Tibial nerve (tissue), 4 donors: ENCODE measurements at places on chromosomes 2 and 18. TPM values are rescaled to one million over a fixed set of nuclear protein-coding genes. Genes with fewer than 3 reads are reported as not detected.

GRCh38 chr2:190277234-190278112 is 42.2 kb downstream of the HIBCH start:
- DNase-seq: no peak

GRCh38 chr2:45128580-45128997 is 119.3 kb upstream of the SIX2 start:
- DNase-seq: no peak

DNA sequence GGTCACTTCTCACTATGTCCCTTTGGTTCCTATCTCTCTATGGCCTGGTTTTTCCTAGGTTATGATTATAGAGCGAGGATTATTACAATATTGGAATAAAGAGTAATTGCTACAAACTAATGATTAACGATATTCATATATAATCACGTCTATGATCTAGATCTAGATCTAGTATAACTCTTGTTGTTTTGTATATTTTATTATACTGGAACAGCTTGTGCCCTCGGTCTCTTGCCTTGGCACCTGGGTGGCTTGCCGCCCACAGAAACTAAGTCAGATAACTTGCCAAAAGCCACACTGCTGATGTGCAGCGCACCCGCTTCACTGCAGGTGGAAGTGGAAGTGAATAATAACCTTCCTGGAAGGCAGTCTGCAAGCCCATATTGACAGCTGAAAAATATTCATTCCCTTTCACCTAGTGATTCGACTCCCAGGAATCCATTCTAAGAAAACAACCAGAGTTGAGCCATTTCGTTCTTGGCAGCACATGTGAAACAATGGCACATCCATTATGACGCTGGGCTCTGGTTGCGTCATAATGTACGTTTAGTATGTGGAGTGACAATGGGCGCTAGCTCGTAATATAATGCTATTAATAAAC is 725 bp upstream of the ANKRD53 start:
- DNase-seq: peak; percentile 48

GRCh38 chr2:181750305-181750704 is 70.0 kb upstream of the NEUROD1 start:
- no peak for DNase-seq

- no peak for DNase-seq
Measured at GRCh38 chr2:55590810-55591440, 26.5 kb downstream of the PPP4R3B start.

DNA sequence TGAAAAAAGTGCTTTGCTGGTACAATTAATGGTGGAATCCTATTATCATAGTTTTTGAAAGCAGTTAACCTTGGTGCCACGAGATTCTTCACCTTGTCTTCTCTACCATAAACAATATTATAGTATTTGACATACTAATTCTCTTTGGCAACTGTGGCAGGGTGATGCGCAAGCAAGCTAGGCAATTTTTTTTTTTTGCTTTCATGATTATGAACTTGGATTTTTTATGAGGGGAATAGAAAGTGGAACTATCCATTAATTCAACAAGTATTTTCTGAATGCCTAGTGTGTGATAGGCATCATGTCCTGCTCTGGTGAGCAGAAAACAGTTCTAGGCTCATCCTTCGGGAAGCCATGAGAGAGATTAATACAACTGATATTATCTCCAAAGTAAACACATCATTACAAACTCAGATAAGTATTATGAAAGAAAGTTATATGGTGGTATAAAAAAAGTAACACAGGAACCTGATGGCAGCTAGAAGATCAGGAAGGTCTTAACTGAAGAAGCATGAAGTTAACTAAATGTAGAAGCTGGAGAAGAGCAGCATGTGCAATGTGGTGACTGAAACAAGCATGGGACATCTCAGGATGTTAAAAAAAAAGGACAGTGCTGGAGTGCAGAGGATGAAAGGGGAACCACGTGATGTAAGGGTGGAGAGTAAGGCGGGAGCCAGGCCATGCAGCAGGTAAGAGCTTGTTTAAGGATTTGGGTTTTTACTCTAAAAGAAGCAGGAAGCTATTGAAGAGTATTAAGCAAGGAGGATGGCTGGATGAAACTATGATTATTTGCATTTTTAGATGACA is 113.7 kb downstream of the ZEB2 start:
- no peak for DNase-seq

DNA sequence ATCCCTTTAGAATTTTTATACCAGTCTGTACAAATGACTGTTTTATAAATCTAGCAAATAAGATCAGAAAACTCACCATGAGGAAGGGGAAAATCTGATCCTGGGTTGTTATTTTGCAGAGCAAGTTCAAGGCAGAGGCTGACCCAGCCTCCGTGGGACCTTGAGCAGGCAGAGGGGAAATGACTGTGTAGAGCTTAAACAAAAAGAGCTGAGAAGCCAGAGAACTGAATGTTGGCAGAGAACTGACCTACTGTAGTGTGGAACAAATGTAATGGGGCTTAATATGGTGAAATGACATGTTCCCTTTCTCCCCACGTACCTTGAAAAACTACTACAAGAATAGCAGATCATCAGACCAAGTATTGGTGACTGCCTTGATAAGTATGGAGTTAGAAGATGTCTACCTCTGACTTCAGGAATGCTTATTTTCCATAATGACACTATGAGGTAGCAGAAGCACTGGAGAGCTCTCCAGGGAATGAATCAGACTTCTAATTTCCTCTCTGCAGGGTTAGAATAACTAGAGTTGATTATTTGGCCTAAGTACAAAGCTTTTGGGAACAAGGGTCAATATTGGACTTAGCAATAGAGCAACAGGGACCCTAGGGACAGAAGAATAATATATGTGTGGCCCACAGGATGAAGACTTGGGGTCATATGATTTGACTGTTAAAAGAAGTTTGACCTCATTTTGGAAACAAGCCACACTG is 304.4 kb downstream of the CCDC178 start:
- DNase-seq: no peak

- DNase-seq: no peak
Measured at GRCh38 chr2:58130238-58130637, 83.6 kb downstream of the VRK2 start.

GRCh38 chr18:67783196-67783946 is 266.9 kb upstream of the DSEL start:
- DNase-seq: no peak

DNA sequence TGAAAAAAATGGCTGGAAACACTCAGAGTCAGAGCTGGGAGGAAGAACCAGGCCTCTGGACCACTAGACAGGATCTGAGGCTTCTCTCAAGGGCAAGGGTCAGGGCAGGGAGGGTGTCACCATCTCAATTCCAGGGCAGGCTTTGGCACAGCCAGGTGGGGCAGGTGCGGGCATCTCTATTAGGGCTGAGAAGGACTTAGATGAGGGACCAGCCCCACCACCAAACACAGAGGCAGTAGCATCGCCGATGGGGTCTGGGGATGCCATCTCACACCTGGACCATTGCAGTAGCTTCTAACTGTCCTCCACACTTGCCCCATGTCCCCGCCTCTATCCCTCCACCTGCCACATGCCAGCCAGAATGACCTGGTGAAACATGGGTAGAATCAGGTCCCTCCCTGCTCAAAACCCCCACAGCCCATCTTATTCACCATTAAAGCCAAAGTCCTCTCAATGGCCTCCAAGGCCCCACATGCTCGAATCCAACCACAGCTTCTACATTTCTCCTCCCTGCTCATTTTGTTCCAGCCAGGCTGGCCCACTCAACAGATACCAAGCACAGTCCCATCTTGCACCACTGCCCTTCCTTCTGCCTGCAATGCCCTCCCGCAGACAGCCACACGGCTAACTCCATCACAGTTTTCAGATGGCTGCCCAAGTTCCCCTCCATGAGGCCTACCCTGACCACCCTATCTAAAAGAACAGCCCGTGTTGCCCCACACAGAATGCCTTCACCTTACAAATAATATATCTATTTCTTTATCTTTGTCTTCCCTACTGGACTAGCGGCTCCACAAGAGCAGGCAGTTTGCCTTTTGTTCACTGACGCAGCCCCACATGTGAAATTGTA is 177.4 kb downstream of the SMAD2 start:
- no peak for DNase-seq

- no peak for DNase-seq
Measured at GRCh38 chr18:67670024-67670543, 153.6 kb upstream of the DSEL start.

- DNase-seq: no peak
Measured at GRCh38 chr2:172535119-172535518, 20.8 kb upstream of the PDK1 start.

DNA sequence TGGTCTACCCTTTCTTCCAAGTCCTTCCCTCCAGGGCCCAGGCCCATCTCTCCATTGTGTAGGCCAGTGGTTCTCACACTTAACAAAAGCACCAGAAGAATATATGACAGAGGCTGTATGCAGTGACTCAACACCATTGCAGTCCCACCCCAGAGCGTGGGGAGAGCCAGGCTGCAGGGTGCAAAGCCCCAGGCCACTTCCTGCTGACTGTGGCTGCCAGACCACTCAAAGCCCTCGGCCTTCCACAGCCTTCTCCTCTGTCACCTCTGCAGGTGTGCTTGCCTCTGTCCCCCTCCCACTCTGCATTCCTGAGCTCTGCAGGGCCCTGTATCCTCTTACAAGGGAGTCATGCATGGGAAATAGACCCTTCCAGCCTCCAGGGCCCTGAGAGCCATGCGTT is 40.4 kb upstream of the ARHGEF4 start:
- DNase-seq: no peak

DNA sequence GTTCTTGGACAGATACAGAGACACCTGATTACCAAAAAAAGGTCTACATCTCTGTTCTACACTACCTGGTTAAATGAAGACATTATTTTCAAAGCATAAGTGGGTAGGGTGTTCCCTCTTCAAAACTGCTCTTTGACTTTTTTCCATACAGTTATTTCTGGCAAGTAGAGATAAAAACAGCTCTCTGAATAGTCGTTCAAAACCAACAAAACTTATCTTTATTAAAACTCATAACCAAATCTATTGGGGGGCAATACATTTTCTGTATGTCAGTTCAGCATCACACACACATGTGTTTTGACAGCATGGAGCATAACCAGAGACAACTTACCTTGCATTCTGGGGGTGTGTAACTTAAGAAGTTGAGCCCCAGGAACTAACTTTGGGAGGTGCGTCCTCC is 149.0 kb upstream of the EPC2 start:
- DNase-seq: no peak

- DNase-seq: no peak
Measured at GRCh38 chr2:73218298-73218697, 4.3 kb downstream of the SMYD5 start.

- peak; percentile 53 for DNase-seq
Measured at GRCh38 chr2:68196120-68196716, 38.5 kb downstream of the PNO1 start.

- no peak for DNase-seq
Measured at GRCh38 chr18:47709556-47709955, 220.9 kb downstream of the SMAD2 start.

- no peak for DNase-seq
Measured at GRCh38 chr2:216071111-216071851, 10.3 kb downstream of the PECR start.

CCDC68 gene
- 19.7 TPM for total RNA-seq

RFX8 gene
- total RNA-seq: 1.4 TPM

TEX51 gene
- not detected for total RNA-seq

HOXD12 gene
- not detected for total RNA-seq

GRHL1 gene
- total RNA-seq: 2.3 TPM

GKN2 gene
- not detected for total RNA-seq

TSPYL6 gene
- total RNA-seq: 1.7 TPM

DNER gene
- total RNA-seq: 1.5 TPM

SERPINB4 gene
- not detected for total RNA-seq

ICOS gene
- not detected for total RNA-seq

SH2D6 gene
- not detected for total RNA-seq

INHBB gene
- total RNA-seq: 21.9 TPM

CROCC2 gene
- total RNA-seq: not detected
